Central memory CD8-positive, alpha-beta T cell (primary cell): ENCODE measurements at places on chromosomes 4 and X.

- DNase-seq, result no peak
Observed at GRCh38 chrX:97328853-97329390, 445.2 kb downstream of the RPA4 start.

DNA sequence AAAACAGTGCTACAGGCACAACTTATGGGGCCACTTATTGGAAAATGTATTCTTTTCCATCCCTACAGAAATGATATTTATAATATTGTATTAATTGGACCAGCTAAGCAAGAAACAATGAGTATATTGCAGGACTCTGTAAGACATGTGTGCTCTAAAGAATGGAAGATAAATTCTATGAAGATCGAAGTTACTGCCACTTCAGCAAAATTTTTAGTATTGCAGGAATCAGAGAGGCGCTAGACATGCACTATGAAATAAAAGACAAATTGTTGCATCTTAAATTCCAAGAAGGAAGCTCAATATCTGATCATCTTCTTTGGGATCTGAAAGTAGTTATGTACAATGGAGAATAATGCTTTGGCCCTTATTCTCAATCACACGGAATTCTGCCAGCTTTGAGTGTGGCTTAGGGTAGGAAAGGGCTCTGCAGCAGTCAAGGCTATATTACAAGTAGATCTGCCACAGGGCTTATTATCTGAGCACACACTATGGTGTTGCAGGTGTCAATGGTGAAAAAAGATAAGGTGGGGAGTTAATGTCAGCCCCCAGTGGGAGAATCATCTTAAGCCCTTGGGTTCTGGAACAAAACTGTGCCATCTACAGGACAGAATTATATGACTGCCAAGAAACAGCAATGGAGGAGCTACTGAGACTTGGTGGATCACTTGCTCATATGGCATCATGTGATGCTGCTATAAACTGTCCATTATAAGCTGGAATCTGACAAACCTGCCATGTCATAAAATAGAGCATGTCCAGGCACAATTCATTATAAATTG, 334.0 kb upstream of the NDST3 start:
- no peak for DNase-seq

DNA sequence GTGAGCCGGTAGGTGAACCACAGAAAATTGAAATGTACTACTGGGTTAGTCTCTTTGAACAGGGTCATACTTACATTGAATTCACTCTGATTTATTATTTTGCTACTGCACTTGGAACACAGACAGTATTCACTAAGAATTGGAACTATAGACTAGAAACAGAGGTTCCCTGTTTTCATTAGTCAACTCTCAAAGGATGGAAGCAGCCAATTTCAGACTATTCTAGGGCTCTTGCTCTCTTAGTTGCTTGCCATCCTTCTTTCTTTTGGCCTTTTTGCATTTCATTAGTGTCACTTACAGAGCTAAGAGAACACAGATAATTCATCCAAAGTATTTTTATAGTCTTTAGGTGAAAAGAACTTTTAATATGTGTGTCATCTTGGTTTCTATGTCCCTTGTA, 52.6 kb downstream of the SHROOM3 start:
- DNase-seq, result no peak

- DNase-seq, result no peak
Observed at GRCh38 chr4:15500701-15501100, 31.0 kb downstream of the CC2D2A start.

DNA sequence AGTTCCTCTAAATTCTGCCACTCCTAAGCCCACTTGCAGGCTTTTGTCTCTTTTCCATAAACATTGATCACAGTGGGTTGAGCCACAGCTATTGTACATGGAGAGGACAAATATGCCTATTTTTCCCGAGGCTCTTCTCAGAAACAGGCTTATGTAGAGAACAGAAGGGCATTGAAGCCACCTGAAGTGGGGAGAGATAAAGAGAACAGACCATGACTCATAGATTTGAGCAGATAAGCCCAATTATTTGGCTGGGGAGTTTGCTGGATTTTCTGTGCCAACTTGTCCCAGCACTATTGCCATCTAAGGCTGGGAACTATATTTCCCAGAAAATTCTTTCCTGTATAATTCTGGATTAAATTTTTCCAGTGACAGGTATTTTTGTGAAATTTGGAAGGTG, 446.1 kb upstream of the RPS6KA3 start:
- no peak for DNase-seq

- no peak for DNase-seq
Observed at GRCh38 chrX:64642482-64642881, 247.2 kb upstream of the MTMR8 start.

DNA sequence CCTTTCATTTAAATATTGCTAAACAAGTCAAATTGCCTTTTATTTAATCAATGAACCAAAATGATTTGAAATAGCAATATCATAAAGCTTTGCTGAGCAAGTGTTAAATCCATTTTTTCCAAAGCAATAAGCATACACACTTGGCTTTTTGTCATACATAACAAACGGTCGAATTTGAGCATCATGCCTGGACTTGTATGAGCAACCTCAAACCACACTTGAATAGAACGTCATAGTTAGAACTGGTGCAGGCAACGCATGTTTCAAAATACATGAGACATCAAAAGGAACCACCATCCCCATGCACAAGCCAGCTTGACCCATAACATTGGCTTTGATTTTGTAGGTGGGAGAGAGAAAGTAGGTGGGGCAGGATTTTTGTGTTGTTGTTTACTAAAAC, 812.3 kb upstream of the FRG1 start:
- DNase-seq, result no peak

DNA sequence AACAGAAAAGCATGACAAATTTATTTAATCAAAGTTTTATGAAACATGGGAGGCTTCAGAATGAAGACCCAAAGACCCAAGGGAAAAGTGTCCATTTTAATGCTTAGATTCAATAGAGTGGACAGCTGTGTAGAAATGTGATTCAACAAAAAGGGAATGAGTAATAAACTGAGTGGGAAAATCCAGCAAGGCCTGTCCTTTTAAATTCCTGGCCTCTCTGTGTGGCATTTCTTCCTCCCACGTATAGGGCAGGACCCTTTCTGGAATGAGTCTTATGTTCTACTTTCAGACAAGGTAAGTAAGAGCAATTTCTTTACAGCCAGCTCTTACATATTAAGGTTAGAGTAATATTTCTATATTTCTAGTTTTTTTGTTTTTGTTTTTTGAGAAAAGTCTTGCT, 14.5 kb downstream of the AASDH start:
- DNase-seq, result no peak

- DNase-seq, result no peak
Observed at GRCh38 chr4:169861593-169861992, 103.8 kb upstream of the HPF1 start.

DNA sequence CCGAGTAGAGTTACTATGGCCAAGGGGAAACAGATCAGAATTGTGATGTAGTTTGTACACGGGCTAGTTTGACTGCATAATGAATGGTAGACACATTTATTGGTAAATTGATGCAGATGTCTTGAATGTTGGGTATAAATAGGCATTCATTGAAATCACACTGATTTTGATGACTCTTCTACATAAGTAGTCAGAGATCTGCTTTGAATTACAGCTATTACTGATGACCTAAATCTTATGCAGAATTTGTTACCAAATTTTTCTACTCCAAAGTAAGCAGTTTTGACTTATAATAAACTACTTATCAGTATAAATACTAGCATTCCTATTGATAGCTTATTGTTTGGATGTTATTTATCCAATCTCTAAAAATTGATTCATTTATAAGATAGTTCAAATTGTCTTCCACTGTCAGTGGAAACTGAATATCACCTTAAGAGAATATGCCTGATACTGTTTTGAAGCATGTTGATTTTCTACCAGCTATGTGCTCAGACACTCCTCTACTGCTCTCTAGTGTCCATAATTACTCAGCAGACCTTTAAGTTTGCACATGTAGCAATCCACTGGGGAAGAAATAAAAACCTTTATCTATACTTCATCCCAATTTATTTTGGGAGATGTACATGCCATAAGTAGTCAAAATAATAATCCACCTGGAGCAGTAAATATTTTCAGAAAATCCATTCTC, 120.3 kb downstream of the RASL11B start:
- DNase-seq, result no peak

GRCh38 chr4:122643257-122643656, 22.4 kb upstream of the IL21 start:
- DNase-seq, result no peak

DNA sequence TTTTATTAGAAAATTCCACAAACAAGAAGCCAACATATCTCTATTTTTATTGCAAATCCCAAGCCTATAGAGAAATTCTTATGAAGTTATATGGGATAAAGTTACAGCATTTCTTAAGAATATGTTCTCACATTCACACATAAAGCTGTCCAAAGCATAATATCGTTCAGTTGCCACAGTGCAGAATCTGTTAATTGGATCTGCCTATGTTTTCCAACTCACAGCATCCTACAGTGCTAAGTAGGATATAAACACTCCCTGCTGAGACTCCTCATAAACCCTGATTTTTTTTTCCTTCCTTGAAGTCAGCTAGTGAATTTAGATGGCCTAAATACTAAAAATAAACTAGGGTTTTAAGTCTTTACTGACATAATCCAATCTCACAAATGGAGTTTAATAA, 307.9 kb downstream of the PDGFC start:
- no peak for DNase-seq

DNA sequence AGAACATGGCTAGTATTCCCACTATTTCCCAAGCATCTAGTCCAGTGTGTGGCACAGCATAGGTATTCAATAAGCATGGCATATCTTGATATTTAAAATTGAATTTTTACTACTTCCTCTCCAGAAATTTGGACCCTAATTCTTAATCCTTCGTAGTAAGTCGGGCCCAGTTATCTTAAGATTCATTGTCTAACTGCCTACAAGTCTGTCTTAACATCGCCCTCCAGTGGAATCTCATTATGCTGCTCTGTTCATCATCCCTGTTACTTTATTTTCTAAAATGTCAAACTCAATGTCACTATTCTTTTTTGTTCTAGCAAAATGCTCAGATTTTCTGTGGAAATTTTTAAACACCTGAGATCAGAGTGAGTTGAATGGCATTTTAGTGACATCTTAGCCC, 606.2 kb downstream of the KLHL13 start:
- DNase-seq, result no peak

- DNase-seq, result no peak
Observed at GRCh38 chr4:154720123-154720522, 23.7 kb upstream of the LRAT start.

DNA sequence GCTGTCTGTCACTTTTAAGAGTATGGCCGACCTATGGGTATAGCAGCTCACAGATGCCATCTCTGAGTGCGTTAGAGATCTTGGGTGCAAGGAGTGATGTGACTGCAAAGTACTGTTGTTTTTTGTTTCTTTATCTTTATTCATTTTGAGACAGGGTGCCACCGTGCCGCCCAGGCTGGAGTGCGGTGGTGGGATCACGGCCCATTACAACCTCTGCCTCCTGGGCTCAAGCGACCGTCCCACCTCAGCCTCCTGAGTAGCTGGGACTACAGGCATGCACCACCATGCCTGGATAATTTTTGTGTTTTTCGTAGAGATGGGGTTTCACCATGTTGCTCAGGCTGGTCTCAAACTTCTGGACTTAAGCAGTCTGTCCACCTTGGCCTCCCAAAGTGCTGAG, 71.4 kb downstream of the CCKAR start:
- DNase-seq, result no peak

- DNase-seq, result no peak
Observed at GRCh38 chrX:130086447-130087206, 23.7 kb downstream of the ELF4 start.

DNA sequence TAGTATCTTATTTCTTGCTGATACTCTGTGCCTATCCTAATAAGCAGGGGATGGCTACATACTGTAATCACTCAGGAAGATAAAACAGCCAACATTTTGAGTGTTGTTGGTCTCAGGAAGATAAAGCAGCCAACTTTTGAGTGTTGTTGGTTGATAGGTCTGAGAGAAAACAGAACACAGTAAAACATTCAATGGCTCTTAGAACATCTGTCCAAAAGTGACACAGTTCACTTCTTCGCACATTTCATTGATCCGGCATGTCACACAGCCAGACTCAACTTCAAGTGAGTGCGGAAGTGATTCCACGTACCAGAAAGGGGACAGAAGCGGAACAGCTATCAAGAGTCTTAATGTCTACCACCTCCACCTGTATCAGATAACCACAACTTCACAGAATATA, 87.3 kb upstream of the DMD start:
- no peak for DNase-seq

- DNase-seq, result no peak
Observed at GRCh38 chrX:16119353-16120220, 3.8 kb upstream of the GRPR start.

- no peak for DNase-seq
Observed at GRCh38 chr4:35966566-35966965, 277.7 kb downstream of the ARAP2 start.

DNA sequence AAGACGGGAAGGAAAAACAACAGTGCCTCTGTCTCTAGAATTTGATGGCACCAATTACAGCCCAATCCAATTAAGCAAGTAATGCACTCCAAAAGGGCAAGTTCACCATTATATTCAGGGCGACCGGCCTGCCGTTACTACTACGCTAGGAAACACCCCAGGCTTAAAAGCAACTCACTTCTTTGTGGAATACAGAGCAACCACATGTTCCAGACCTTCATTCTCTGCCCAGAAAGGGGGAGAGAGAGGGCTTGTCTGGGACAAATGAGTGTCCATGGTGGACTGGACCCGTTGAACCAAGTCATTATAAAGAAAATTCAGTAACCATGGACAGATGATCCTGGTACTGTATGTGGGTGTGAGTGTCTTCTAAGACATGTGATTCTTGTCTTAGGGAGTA, 1.6 kb downstream of the KDR start:
- no peak for DNase-seq

- no peak for DNase-seq
Observed at GRCh38 chr4:174828845-174829701, at the start of gene GLRA3. GLRA3 (minus strand) TSS chr4:174829247; CDS start chr4:174828811, 436 bp downstream.

DNA sequence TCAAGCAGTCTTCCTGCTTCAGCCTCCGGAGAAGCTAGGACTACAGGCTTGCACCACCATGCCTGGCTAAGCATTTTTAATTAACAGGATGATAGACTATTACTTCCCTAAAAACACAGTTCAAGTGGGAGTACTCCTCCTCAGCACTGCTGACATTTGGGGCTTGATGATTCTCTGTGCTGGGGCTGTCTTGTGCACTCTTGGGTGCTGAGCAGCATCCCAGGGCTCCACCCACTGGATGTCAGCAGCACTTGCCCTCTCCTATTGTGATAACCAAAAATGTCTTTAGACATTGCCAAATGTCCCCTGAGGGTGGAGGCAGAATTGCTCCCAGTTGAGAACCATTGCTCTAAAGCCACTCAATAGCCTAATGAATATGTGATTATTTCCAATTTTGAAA, 60.4 kb downstream of the CLCN4 start:
- no peak for DNase-seq
